ENCODE measurements at places on chromosomes 4 and X. TPM values are rescaled to one million over a fixed set of nuclear protein-coding genes. Genes with fewer than 3 reads are reported as not detected.

Gene PPP4R3C
- polyA plus RNA-seq, result not detected

GRCh38 chrX:31209005-31209628 lies 137.3 kb upstream of the FTHL17 start:
- no peak overlapping the region for H3K4me3 ChIP-seq
- no peak for DNase-seq
- no peak overlapping the region for H3K27ac ChIP-seq
- no peaks in the 10 kb centered on the region for H3K36me3 ChIP-seq
- H3K4me1 ChIP-seq, result no peaks in the 10 kb centered on the region

Gene EXOC1L
- not detected for polyA plus RNA-seq

Gene RHOXF1
- 4.8 TPM for polyA plus RNA-seq

DNA sequence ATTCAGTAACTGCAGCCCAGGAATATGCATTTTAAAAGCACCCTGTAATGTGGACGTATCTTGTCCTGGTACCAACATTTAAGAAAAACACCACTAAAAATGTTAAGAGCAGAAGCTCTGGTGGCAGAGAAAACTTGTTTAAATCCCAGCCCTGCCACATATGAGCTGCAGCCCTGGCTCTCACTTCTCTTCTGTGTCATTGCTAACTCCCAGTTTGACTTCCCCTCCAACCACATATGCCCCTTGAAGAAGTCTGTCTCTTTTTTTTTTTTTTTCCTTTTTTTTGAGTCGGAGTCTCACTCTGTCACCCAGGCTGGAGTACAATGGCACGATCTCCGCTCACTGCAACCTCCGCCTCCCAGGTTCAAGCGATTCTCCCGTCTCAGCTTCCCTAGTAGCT lies 14.8 kb downstream of the LHFPL1 start:
- H3K27me3 ChIP-seq, result no peaks in the 10 kb centered on the region
- H3K4me1 ChIP-seq, result no peaks in the 10 kb centered on the region
- H3K4me3 ChIP-seq, result no peak overlapping the region
- no peak overlapping the region for H3K27ac ChIP-seq

DNA sequence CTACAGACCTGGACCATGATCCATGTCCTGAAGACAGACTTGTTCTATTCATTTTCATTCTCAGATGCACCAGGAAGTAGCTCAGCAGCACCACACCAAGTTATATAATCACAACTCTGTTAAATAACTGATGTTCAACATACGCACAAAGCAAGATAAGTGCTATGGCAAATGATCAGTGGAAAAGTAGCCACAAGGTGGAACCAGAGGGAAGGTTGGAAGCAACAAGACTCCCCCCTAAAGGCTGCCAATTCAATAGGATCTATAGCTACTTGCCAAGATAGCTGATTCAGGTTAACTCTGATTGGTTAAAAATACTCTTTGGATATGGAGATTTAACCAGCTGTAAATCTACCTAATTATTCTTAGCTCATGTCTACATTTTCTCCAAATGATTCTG lies 23.7 kb upstream of the FAM47B start:
- no peaks in the 10 kb centered on the region for H3K4me1 ChIP-seq
- no peak overlapping the region for H3K4me3 ChIP-seq
- H3K27ac ChIP-seq, result no peak overlapping the region

Data from aorta (tissue), 5 donors.